Natural killer cell treated with Interleukin-12 subunit alpha and Interleukin-12 subunit beta and Interleukin-15 and Interleukin-18, amount 100 ng/mL, for 72 hours (primary cell): ENCODE measurements at places on chromosomes 3 and 15. TPM values are rescaled to one million over a fixed set of nuclear protein-coding genes. Genes with fewer than 3 reads are reported as not detected.

Gene UMPS
- 42.0 TPM for total RNA-seq

Gene SETD2
- 40.8 TPM for total RNA-seq

DNA sequence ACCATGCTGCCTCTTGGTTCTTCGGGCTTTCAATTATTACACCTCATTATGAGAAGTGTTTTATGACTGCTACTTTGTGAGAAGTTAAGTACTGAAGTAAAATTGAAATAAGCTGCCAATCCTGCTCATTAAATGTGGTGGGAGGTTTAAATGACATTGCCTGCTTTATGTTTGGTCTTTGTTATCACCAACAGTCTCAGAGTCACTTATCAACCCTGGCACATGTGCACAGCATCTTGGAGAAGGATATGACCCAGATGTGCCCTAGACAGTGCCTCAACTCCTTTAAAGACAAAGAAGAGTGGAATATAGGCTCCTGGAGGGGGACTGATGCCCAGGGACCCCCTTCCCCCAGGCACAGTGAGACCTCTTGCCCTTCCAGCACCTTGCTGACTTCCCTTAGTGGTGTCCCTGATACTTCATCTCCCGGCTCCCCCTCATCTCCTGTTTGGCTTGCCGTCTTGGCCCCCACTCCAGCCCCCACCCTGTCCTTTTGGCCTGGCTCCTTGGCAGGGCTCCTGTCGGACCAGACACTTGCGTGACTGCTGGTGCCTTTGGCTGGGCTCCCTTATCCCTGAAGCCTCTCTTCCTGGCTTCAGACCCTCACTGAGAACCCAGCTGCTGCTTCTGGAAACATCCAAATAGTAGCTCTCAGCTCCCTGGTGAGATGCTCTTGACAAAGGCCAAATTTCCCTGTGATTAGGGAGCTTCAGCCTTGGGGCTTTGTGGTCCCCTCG lies 39.8 kb downstream of the ARHGAP31 start:
- DNase-seq: no peak

DNA sequence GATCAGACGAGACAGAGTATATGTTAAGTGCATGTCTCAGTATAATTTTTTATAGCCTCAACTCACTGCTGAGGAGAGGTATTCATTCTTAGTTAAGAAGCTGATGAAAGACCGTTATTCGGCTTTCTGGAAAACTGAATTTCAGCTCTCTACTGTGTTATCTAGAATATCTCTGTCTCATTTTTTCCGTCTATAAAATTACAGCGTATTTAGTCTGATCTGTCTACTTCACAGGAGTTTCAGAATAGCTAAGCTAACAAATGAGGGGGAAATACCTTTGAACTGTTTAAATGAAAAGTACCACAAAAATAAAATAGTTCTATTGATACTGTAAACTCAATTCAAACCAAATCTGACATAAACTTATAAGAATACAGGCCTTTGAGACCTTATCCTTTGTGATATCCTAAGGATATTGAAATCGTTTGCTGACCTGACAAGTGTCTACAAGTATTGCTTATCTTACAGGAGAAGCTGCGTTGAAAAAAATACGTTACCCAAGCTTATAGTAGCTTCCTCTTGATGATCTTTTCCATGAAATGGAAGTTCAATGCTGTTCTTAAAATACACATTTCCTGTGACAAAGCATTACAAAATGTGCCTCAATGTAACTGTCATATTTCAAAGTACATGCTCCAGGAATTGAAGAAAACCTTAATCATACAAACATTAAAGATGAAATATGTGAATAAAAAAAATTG lies 104.6 kb downstream of the IL1RAP start:
- DNase-seq: no peak

- DNase-seq: no peak
These were observed 2.0 kb upstream of the ST8SIA2 start for GRCh38 chr15:92391640-92392039.
